ENCODE measurements at places on chromosomes 3 and 15. TPM values are rescaled to one million over a fixed set of nuclear protein-coding genes. Genes with fewer than 3 reads are reported as not detected.

- H3K4me1 ChIP-seq, result peaks cover 35% of the 10 kb centered on the region
- no peak overlapping the region for H3K4me3 ChIP-seq
- peak; percentile 40 for DNase-seq
- H3K36me3 ChIP-seq, result no peaks in the 10 kb centered on the region
These were observed 36.0 kb downstream of the TSPAN3 start for GRCh38 chr15:77034695-77035489.

DNA sequence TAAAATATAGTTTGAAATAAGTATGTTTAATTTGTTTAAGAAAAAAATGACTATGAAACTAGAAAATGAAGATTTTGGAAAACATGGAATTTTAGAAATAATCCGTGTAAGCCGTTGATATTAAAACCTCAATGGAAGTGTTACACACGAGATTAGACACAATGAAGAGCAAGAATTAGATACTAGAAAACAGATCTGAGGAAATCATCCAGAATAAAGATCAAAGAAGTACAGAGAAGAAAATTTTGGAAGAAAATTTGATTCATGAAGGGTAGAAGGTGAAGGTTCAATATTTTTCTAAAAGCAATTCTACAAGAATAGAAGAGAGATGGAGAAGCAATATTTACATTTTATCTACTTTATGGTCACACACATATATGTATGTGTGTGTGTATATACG is 52.5 kb upstream of the SATB1 start:
- no peak for DNase-seq
- peaks cover 11% of the 10 kb centered on the region for H3K4me1 ChIP-seq
- no peaks in the 10 kb centered on the region for H3K27me3 ChIP-seq

DNA sequence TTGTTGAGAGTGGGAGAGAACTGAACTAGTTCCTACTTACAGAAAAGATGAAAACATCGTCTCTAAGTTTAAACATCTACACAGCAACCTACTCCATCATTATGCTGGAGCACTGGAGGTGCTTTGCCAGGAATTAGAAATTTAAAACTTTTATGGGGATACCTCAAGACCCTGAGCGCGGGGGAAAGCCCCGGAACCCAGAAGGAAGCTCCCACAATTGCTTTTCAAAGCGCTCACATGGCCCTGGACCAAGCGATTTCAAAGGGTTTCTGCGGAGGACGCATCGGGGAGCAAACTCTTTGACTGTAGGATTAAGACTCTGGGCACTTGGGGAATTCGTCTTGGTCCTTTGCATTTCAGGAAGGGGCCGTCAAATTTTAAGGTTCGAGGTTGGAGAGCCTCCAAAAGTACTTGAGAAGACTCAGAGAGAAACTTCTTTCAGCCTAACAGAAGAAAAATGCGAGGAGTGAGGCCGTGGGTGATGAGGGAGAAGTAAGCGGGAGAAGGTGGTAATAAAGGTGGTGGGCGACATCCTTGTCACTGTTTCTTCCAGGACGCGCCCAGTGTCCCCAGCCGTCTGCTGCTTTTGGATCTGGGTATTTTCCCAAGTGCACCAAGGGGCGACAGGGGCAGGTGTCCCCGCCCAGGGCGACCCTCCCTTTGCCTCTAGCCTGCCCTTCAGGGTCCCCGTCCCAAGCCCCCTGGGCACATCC is 591 bp downstream of the PROK2 start:
- no peaks in the 10 kb centered on the region for H3K36me3 ChIP-seq
- H3K27me3 ChIP-seq, result peaks cover 66% of the 10 kb centered on the region
- no peak overlapping the region for H3K27ac ChIP-seq
- H3K4me3 ChIP-seq, result peak overlapping the region; percentile 67

DNA sequence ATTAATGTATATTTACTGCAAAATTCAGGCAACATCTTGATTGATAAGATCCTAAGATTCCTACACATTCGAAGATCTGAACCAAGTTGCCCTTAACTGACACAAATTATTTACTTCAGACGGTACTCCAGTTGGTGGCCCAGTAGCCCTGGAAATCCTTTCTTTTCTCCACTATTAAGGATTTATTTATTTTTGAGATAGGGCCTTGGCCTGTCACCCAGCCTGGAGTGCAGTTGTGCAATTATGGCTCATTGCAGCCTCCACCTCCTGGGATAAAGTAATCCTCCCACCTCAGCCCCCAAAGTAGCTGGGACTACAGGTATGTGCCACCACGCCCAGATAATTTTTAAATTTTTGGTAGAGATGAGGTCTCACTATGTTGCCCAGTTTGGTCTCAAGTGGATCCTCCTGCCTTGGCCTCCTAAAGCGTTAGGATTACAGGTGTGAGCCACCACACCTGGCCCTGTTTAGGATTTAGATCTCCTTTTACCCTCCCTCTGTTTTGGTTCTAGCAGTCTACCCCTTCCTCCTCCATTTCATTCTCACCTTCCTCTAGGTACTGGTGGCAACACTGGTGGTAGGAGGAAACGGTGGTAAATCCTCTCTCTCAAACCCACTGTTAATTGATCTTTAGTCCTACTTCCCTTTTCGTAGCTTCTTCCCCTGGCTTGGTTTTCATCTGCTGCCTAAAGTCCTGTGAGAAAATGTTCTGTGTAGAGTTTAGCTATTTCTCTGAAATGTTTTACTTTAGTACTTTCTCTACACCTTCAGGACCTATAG is 12.7 kb upstream of the ZNF609 start:
- H3K27ac ChIP-seq, result no peak overlapping the region
- peaks cover 14% of the 10 kb centered on the region for H3K4me1 ChIP-seq
- H3K36me3 ChIP-seq, result peaks cover 8% of the 10 kb centered on the region
- H3K4me3 ChIP-seq, result no peak overlapping the region
- no peaks in the 10 kb centered on the region for H3K27me3 ChIP-seq
- peak; percentile 17 for DNase-seq

DNA sequence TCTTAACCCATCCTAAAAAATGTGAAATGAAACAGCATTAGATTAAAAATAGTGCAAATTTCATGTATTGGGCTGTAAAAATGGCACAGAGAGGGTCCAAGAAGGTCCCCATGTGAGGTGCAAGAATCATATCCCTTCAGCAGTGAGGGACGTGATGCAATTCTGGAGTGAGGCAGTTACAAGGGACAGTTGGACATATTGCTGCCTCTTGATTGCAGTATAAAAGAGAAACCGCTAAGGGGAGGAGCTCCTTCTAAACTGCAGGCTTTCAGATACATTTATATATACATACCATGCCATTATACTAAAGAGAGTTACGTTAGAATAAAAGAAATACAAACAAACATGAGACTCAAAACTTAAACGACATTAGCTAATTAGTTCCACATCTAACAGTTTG is 304.2 kb upstream of the CTNNB1 start:
- H3K27me3 ChIP-seq, result no peaks in the 10 kb centered on the region
- H3K4me3 ChIP-seq, result no peak overlapping the region
- H3K4me1 ChIP-seq, result no peaks in the 10 kb centered on the region
- H3K36me3 ChIP-seq, result no peaks in the 10 kb centered on the region

Gene GOLGA6L7
- polyA plus RNA-seq, result not detected

Gene UCN2
- not detected for polyA plus RNA-seq
